ENCODE measurements at places on chromosomes 3 and 15.

DNA sequence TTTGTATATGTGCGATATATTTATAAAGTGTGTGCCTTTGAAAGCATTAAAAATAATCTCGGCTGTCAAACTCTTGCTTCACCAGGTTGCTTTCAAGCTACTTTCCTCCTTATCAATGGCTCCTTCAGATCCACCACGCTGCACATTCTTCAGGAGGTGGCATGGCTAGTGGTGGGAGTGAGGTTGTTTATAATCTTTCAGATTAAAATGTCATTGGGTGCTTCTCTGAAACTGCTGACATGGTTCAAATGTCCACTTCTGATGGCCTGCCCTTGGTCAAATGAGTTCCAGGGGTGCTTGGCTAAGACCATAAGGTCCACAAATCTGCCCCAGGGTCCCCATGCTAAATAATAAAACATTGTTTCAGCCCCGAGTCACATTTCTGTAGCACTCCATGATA is 36.7 kb downstream of the ARHGAP31 start:
- no peaks in the 10 kb centered on the region for H3K4me1 ChIP-seq
- no peak overlapping the region for H3K4me3 ChIP-seq
- DNase-seq = no peak
- H3K36me3 ChIP-seq = no peaks in the 10 kb centered on the region

- no peak for DNase-seq
- no peaks in the 10 kb centered on the region for H3K36me3 ChIP-seq
- H3K27ac ChIP-seq = no peak overlapping the region
- H3K4me1 ChIP-seq = peaks cover 12% of the 10 kb centered on the region
- no peak overlapping the region for H3K4me3 ChIP-seq
- no peaks in the 10 kb centered on the region for H3K27me3 ChIP-seq
Observed at GRCh38 chr3:178385280-178385952, 150.8 kb upstream of the KCNMB2 start.

GRCh38 chr15:51848811-51849210 is 19.4 kb downstream of the TMOD3 start:
- H3K4me1 ChIP-seq = peaks cover 38% of the 10 kb centered on the region
- no peaks in the 10 kb centered on the region for H3K27me3 ChIP-seq
- DNase-seq = no peak
- H3K36me3 ChIP-seq = no peaks in the 10 kb centered on the region
- no peak overlapping the region for H3K4me3 ChIP-seq

GRCh38 chr15:70197318-70197944 is 99.7 kb upstream of the TLE3 start:
- DNase-seq = no peak
- H3K36me3 ChIP-seq = no peaks in the 10 kb centered on the region
- no peak overlapping the region for H3K4me3 ChIP-seq
- no peaks in the 10 kb centered on the region for H3K27me3 ChIP-seq
- no peak overlapping the region for H3K27ac ChIP-seq
- H3K4me1 ChIP-seq = peaks cover 24% of the 10 kb centered on the region

DNA sequence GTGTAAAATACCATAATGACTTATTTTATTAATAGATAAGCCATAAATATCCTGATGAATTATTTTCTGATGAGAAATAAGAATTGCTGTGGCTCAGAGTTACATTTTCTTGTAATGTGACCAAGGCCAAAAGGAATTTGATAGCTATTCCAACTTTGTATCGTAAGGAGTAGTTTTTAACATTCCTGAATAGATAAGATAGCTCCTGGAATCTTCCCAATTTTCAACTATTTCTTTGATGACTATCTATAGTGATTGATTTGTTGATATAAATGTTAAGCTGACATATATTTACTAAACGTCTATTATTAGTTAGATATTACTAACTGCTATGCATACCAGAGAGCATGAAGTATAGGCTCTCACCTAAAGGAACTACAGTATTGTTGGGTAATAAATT is 49.1 kb upstream of the SATB1 start:
- H3K36me3 ChIP-seq = no peaks in the 10 kb centered on the region
- no peak for DNase-seq
- H3K4me1 ChIP-seq = no peaks in the 10 kb centered on the region
- H3K27me3 ChIP-seq = no peaks in the 10 kb centered on the region
- H3K27ac ChIP-seq = no peak overlapping the region

- H3K36me3 ChIP-seq = no peaks in the 10 kb centered on the region
- H3K27me3 ChIP-seq = no peaks in the 10 kb centered on the region
- no peak overlapping the region for H3K4me3 ChIP-seq
- H3K4me1 ChIP-seq = no peaks in the 10 kb centered on the region
Observed at GRCh38 chr3:13708301-13708700, 159.4 kb downstream of the FBLN2 start.

DNA sequence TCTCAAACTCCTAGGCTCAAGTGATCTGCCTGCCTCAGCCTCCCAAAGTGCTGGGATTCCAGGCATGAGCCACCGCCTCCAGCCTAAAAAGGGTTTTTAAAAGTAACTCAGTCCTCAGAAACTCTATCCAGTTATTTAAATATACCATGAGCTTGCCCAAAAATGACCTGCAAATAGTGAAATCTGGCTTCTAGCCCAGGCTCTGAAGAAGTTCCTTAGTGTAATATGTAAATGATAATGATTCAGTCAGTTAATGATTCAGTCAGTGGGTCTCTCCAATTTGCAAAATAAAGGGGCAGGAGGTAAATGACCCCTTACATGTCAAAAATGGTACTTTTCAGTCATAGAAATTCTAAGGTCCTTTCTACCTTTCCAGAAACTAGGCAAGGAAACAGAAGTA is 28.8 kb downstream of the LRRC2 start:
- H3K27me3 ChIP-seq = no peaks in the 10 kb centered on the region
- no peak overlapping the region for H3K27ac ChIP-seq
- no peak for DNase-seq
- H3K4me1 ChIP-seq = no peaks in the 10 kb centered on the region
- H3K36me3 ChIP-seq = no peaks in the 10 kb centered on the region
- no peak overlapping the region for H3K4me3 ChIP-seq

DNA sequence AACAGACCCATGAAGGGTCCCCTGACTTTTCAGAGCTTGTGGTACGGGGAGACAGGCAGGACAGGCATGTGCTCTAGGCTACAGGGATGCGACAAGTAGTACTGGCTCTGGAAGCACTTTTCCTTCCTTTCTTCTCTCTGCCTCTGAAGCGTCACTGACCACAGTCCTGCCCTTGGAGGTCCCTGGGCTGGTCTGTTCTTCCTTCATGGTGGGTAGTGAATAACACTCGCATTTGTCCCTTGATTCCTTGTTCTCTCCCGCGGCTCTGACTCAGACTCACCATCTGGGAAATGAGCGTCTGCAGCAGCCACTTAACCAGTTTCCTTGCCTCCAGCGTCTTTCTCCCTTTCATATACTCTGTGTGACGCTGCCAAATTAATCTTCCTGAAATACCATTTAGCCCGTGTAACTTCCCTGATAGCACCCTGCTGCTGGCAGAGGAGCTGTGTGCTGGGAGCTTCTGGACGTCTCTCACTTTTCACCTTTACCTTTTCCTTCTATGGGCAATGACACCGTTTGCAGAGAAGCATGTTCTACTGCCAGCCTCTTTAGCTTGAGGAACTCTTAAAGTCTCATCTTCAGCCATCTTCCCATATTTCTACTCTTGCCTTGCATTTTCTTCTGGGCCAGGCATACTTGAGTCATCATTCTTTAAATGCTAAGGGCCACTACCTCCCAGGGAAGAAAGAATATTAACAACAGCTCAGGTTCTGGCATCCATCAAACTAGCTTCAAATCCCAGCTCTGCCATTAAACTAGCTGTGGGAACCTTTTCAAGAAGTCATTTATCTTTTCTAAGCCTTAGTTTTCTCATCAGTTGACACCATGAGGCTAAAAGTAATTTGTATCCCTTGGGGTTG is 33.6 kb downstream of the TMEM45A start:
- peaks cover 7% of the 10 kb centered on the region for H3K36me3 ChIP-seq
- H3K27ac ChIP-seq = no peak overlapping the region
- no peak for DNase-seq
- H3K4me3 ChIP-seq = no peak overlapping the region

GRCh38 chr3:15660055-15660935 is 58.8 kb downstream of the BTD start:
- no peak overlapping the region for H3K27ac ChIP-seq
- H3K4me3 ChIP-seq = no peak overlapping the region
- DNase-seq = no peak
- H3K4me1 ChIP-seq = no peaks in the 10 kb centered on the region
- no peaks in the 10 kb centered on the region for H3K27me3 ChIP-seq

DNA sequence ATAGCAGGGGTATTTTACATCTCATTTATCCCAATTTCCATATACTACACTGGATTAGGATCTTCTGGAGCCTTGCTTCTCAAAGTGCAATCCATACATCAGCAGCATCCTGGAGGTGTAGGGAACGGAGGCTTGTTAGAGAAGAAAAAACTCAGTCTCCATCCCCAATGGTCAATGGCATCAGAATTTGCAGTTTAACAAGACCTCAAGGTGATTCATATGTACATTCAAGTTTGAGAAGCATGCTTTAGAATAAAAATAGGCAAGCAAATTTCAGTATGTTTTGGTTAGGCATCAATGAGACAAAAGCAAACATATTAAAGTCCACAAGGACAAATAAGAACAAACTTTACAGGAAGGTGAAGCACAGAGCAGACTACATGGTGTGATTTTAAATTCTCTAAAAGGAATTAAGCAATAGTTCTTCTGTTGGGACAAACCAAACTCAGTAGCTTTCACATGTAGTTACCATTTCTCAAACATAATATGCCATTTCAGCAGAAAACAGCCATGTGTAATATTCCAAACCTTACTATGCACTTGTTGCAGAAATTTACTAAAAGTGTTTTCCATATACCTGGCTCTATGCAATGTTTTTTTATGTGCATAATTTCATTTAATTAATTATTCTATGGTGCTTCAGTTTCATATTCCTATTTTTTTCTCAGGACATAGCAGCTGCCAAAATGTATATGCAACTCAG is 360.3 kb upstream of the NECTIN3 start:
- no peaks in the 10 kb centered on the region for H3K4me1 ChIP-seq
- no peak for DNase-seq
- H3K36me3 ChIP-seq = no peaks in the 10 kb centered on the region
- no peak overlapping the region for H3K4me3 ChIP-seq
- no peak overlapping the region for H3K27ac ChIP-seq

- H3K27ac ChIP-seq = no peak overlapping the region
- no peaks in the 10 kb centered on the region for H3K4me1 ChIP-seq
- H3K4me3 ChIP-seq = no peak overlapping the region
- no peak for DNase-seq
- no peaks in the 10 kb centered on the region for H3K36me3 ChIP-seq
Observed at GRCh38 chr3:149706905-149707304, 45.4 kb downstream of the COMMD2 start.

DNA sequence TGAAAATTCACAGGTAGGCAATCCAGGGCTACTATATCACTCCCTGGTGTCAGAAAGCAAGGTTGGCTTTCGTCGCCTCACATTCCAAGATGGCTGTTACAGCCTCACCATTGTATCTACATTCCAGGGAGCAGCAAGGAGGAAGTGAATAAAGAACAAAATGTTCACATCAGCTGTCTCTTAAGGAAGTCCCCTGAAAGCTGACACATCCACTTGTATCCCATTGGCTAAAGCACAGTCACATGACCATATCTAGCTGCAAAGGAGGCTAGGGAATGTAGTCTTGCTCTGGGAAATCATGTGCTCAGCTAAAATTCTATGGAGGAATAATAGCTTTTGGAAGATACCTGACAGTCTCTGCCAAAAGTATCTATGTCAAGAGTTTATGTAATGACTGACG is 12.8 kb upstream of the GATA2 start:
- H3K27ac ChIP-seq = no peak overlapping the region
- H3K27me3 ChIP-seq = no peaks in the 10 kb centered on the region
- no peaks in the 10 kb centered on the region for H3K4me1 ChIP-seq
- no peak overlapping the region for H3K4me3 ChIP-seq
- no peaks in the 10 kb centered on the region for H3K36me3 ChIP-seq

- H3K27ac ChIP-seq = no peak overlapping the region
- H3K4me3 ChIP-seq = no peak overlapping the region
- no peak for DNase-seq
- H3K4me1 ChIP-seq = no peaks in the 10 kb centered on the region
- H3K36me3 ChIP-seq = peaks cover 5% of the 10 kb centered on the region
Observed at GRCh38 chr3:98811048-98811447, 47.9 kb downstream of the ST3GAL6 start.

GRCh38 chr3:188553569-188553968 is 399.6 kb downstream of the LPP start:
- no peaks in the 10 kb centered on the region for H3K36me3 ChIP-seq
- no peak overlapping the region for H3K27ac ChIP-seq
- no peak overlapping the region for H3K4me3 ChIP-seq
- H3K27me3 ChIP-seq = no peaks in the 10 kb centered on the region
- H3K4me1 ChIP-seq = peaks cover 46% of the 10 kb centered on the region

GRCh38 chr15:26771578-26772153 is 1.2 kb downstream of the GABRB3 start:
- H3K27me3 ChIP-seq = no peaks in the 10 kb centered on the region
- H3K36me3 ChIP-seq = no peaks in the 10 kb centered on the region
- H3K4me3 ChIP-seq = peak overlapping the region; percentile 64
- no peak overlapping the region for H3K27ac ChIP-seq
- DNase-seq = no peak
- peaks cover 14% of the 10 kb centered on the region for H3K4me1 ChIP-seq

GRCh38 chr3:184015381-184016019 is 2.2 kb downstream of the ABCC5 start:
- no peaks in the 10 kb centered on the region for H3K27me3 ChIP-seq
- peaks cover 5% of the 10 kb centered on the region for H3K4me1 ChIP-seq
- DNase-seq = no peak
- no peak overlapping the region for H3K4me3 ChIP-seq

GRCh38 chr3:33722191-33722590 is 4.1 kb upstream of the CLASP2 start:
- H3K4me3 ChIP-seq = peak overlapping the region; percentile 37
- H3K27ac ChIP-seq = peak overlapping the region; percentile 71
- H3K36me3 ChIP-seq = no peaks in the 10 kb centered on the region
- peaks cover 29% of the 10 kb centered on the region for H3K4me1 ChIP-seq
- no peak for DNase-seq

- H3K36me3 ChIP-seq = no peaks in the 10 kb centered on the region
- H3K4me3 ChIP-seq = peak overlapping the region; percentile 74
- no peak for DNase-seq
Observed at GRCh38 chr3:129001806-129002572, 885 bp downstream of the EFCC1 start.
